ENCODE measurements at places on chromosomes 2 and 18.

- no peak for DNase-seq
Measured at GRCh38 chr2:195734395-195734794, 77.4 kb downstream of the SLC39A10 start.

DNA sequence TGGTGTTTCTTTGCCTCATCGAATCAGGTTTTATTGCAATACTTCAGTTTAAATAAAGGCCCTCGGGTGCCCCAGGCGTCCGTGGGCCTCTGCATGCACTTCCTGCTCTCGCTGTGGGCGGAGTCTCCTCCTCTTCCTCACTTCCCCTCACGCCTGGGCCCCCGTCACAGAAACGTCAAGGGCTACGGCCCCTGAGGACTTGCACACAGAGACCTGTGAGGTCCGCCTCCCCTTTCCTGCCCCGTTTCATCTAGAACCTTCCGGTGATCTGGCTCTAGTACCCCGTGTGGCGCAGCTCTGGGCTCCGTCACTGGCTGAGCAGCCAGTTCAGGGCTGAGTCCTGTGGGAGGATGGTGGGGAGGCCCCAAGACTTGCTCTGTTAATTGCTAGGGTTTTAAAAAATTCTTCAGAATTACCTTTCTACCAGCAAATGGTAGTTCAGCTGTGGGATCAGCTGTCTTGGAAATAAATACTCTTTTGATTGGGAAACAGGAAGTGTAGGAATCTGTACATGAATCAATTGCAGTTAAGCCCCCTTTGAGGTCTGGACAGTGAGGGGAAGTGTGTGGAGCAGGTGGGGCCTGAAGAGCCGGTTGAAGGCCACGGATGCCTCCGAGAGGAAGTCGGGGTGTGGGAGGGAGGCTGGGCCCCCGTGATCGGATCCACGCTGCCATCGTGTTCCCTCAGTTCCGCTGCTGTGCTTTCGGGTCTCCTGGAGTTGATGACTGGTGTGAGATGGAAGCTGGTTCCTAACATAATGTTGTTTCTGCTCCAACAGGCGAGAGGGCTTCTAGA, 10.2 kb downstream of the NFATC1 start:
- DNase-seq = no peak

GRCh38 chr2:3010001-3010400, 367.6 kb downstream of the EIPR1 start:
- no peak for DNase-seq

GRCh38 chr2:107133412-107133811, 247.4 kb upstream of the ST6GAL2 start:
- no peak for DNase-seq

DNA sequence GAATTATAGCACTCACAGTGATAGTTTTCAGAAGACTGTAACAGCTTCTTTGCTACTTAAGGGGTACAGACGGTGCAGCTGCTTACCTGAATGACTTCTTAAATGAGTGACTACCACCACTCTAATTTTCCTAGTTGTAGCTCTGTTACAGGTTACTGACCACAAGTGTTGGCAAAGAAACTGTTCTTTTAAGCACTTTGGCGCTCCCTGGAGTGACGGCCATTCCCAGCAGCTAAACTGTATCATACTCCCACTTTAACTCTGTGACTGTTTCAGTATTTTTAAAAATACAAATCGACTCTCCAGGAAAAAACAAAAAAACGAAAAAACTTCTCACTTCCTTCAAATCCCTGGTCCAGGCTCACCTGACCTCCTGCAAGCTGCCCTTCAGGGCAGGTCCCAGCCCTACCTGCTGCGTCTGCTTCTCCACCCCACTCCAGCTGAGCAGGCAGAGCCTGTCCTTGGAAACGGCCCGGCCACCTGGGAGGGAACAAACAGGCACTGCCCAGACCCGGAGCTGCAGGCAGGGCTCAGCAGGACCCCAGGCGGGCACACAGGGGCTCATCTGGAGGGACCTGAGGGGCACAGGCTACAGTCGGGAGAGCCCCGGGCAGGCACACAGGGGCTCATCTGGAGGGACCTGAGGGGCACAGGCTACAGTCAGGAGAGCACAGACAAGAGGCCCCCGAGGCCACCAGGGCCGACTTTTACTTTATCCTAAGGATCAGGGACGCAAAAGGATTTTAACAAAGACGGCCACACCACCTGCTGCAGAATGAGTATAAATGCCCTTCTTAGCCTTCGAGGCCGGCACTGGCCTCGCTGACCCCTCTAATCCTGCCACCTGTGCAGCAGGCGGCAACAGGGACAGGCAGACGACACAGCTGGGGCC, 24.5 kb downstream of the SLC66A2 start:
- DNase-seq = no peak

GRCh38 chr2:175205523-175205922, 24.0 kb upstream of the ATP5MC3 start:
- DNase-seq = no peak

GRCh38 chr2:198905881-198906612, 551.7 kb downstream of the SATB2 start:
- no peak for DNase-seq

- DNase-seq = no peak
Measured at GRCh38 chr18:45165176-45165713, 450.0 kb upstream of the SLC14A2 start.

DNA sequence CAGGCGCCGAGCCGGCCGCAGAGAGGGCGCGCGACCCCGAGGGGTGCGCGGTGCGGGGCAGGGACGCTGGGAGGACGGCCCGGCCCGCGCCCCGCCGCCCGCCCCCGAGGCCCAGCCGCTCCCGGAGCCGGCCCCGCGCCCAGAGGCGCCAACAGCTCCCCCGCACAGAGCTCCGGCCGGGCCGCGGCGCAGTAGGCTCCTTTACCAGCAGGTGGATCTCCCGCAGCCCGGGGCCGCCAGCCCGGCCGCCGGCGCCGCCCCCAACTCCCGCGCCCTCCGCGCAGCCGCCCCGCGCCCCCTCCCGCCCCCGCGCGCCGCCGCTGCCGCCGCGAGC, 258 bp downstream of the MGAT4A start:
- peak; percentile 40 for DNase-seq

DNA sequence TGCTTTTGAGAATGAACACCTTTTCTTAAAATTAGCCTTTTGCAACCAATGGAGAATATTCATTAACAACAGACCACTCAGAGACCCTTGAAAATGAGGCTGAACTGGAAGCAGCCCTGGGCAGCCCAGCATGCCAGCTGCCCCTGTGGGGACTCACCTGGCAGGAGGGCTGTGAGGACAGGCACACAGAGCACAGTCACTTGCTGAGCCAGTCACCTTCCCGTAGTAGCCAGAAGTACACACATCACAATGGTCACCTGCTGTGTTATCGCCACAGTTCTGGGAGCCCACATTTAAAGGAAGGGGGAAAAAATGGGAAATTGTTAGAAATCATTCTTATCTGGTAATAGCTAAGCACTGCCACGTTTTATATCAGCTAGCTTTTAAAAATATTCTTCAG, 115.5 kb downstream of the LAMA1 start:
- DNase-seq = no peak

DNA sequence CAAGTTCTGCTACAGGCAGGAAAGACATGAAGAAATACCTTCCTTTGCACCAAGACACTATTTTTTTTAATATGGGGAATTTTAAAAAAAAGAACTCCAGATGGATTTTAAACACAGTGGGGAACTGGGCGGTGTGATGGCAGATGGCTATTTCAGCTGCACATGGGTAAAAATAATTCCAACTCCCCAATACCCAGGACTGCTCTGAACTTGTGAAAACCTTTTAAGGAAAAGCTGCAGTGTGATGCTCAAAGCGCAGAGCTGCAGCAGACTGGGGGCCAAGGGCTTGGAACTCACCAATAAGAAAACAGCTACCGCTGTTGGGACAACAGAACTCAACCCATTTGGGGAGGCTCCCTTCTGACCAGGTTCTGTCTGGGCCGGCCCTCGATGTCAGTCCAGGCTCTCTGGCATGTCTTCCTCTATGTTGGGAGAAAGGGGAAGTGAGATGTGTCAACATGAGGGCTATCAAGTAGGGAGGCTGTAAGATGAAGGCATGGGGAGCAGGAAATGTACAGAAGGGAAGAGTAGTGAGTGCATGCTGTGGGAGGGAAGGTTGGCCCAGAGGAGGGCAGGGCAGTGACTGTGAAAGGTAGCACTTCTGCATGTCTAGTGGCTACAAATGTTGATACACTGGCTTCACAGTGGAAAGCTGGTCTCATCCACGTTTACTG, 64.0 kb upstream of the SLC14A2 start:
- DNase-seq = no peak

DNA sequence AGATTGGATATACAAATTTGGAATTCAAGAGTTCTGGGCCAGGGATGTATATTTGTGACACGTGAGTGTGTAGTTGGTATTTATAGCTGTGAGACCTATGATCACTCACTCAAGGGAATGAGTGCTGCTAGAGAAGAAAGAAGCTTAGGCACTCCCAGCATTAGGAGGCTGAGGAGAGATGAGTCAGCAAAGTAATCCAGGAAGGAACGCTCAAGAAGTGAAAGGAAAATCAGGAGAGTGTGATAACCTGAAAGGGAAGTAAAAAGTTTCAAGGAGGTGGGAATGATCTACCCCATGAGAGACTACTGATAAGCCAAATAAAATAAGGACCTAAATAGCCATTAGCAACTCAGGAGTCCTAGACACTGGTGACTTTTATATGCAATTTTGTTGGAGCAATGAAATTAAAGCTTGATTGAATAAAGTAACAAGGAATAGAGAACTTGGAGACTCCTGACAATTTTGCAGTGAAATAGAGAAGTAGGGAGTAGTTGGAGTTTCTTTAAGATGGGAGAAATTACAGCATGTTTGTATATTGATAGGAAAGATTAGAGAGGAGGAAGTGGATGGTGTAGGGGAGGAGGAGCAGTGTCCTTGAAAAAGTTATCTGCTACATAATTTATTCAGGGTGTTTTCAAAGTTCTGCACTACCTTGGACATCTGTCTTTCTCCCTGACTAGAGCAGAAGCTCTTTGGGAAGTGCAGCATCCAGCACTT, 89.9 kb downstream of the UBE2E3 start:
- DNase-seq = no peak

GRCh38 chr2:239261356-239261755, 139.5 kb downstream of the HDAC4 start:
- no peak for DNase-seq

GRCh38 chr2:135703300-135703699, 38.4 kb upstream of the UBXN4 start:
- DNase-seq = no peak

DNA sequence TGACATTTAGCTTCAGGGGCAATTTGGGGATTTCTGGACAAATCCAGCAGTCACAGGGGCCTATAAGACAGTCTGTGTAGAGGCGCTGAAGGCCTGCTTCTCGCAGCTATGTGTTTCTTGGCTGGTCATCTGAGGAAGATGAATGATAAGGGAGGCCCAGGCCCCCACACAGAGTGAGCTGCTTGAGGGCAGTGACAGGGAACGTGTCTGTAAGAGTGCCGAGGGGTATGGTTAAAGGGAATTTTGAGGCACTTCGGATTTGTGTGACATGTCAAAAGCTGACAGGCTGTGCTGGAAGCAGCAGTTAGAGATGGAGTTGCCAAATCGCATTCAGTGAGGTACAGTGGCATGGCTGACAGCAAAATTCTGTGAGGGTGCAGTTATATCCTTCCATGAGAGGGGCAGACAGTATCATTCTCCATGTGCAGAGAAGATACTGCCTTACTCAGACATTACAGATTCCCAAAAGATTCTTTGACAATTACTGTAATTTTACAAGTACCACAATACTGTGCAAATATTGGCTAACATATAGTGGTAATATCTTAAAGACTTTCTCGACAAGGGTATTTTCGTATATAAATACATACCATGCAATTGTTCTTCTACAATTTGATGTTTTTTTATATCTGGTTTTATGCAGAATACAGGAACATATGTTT, 74.0 kb downstream of the CERS6 start:
- no peak for DNase-seq

- DNase-seq = no peak
Measured at GRCh38 chr2:236308855-236309668, 44.9 kb upstream of the ASB18 start.

- DNase-seq = peak; percentile 26
Measured at GRCh38 chr2:101832114-101832513, 134.6 kb downstream of the MAP4K4 start.
